Right cardiac atrium (tissue), 5 donors: ENCODE measurements at places on chromosomes 3 and 15. TPM values are rescaled to one million over a fixed set of nuclear protein-coding genes. Genes with fewer than 3 reads are reported as not detected.

- DNase-seq, result no peak
Observed at GRCh38 chr3:115330430-115330829, 183.3 kb upstream of the ZBTB20 start.

Gene TM6SF1
- 20.9 TPM for total RNA-seq

GRCh38 chr3:52874160-52874701 is 23.1 kb downstream of the STIMATE start:
- DNase-seq, result no peak

Gene ADGRG7
- total RNA-seq, result not detected

Gene DAZL
- total RNA-seq, result not detected

DNA sequence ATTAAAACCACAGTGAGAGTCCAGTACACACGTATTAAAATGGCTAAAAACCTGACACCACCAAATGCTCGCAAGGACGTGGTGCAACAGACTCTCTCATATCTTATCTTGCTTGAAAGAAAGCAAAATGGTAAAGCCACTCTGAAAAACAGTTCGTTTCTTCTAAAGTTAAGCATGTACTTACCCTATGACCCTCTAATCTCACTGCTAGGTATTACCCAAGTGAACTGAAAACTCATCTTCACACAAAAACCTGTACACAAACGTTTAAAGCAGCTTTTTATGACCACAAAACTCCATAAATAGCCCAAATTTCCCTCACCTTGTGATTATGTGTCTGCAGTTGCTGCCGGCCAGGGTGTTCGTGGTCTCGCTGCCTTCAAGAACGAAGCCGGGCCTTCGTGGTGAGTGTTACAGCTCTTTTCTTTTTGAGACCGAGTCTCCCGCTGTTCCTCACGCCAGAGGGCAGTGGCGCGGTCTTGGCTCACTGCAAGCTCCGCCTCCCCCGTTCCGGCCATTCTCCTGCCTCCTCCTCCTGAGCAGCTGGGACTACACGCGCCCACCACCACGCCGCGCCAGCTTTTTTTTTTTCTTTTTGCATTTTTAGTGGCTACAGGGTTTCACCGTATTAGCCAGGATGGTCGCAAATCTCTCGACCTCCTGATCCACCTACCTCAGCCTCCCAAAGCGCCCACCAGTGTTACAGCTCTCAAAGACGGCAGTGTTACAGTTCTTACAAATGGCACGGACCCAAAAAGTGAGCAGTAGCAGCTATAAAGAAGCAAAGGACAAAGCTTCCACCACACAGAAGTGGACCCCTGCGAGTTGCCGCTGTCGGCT is 165.4 kb downstream of the TJP1 start:
- DNase-seq, result no peak

DNA sequence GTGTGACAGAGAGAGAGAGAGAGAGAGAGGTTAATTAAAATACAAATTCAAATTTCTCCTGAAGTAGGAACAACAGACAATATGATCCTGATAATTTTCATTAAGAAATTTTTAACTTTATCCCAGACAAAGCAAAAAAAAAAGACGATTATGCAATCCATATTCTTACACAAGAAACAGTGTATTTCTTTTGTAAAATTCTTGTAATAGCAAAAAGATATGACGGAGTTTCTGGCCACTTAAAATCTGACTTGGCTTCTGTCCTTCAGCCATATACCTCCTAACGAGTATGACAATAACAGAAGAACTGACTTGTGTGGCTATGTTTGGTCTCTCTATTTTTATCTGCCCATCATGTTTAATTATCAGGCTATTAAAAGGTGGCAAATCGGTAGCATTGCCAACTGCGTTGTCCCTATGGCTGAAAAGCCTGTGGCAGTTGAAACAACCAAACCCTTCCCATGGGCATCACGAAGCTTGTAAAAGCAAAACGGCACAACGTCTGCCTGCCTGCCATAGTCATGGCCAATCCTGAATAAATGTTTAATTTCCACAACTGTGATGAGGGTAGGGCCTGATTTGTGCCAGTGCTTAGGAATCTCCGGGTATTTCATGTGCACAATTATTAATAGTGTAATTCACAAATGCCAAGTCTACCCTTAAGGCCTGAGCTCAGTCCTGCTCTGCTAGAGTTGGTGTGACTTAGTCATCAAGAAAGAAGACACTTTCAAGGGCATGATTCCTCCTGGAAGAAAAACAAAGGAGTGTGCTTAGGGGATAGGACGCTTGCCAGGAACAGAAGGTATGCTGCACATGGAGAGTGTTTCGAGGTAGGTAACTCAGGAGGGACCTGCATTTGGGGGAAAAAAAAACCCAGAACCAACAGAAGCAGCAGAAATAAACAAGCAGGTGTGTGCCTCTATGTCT is 1090.2 kb downstream of the FHIT start:
- peak; percentile 31 for DNase-seq

DNA sequence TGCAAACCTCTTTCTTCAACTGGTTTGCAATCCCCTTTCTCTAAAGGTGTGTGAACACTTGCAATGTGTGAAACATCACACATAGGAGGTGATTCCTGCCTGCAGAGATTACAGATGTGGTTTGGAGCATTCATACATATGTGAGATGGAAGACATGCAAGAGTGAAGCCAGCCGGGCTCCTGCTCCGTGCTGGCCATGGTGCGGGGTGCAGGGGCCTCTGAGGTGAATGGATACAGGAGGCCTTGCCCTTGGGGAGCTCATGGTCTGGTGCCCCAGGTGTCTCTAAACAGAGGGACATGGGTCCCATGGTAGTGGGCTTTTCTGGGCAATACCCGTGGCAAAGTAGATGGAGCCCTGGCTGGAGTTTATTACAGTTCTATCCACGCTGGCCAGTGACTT is 6.0 kb downstream of the SLC6A11 start:
- no peak for DNase-seq

Gene CPN2
- total RNA-seq, result not detected

GRCh38 chr15:65916664-65917406 is 47.5 kb downstream of the RAB11A start:
- peak; percentile 78 for DNase-seq

Gene ACTC1
- total RNA-seq, result 9,200 TPM

Gene GUCA1C
- total RNA-seq, result not detected

GRCh38 chr3:72529081-72529480 is 319.2 kb downstream of the SHQ1 start:
- no peak for DNase-seq

GRCh38 chr15:40233727-40234577 is 4.9 kb upstream of the PAK6 start:
- no peak for DNase-seq

GRCh38 chr3:133676336-133677118 is 14.8 kb upstream of the TOPBP1 start:
- DNase-seq, result no peak

GRCh38 chr3:186185194-186185787 is 76.4 kb upstream of the ETV5 start:
- DNase-seq, result no peak

DNA sequence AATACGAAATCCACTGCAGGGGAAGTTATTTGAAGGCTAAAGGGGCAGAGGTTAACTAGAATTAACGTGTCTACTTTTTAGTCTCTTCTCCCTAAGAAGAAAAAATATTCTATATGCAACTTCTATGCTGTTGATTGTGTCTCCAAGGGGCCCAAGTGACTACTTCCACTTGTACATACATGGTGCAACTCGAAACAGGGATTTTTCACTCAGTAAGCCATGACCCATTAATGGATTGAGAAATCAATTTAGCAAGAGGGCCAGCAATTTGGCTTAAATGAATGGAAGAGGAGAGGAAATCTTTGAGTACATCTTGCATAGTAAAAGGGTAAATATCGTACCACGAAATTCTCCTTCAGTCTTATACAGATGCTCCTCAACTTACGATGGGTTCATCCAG is 151.1 kb upstream of the HES1 start:
- DNase-seq, result no peak

Gene GRAMD2A
- total RNA-seq, result 0.48 TPM

Gene ZNF774
- 3.1 TPM for total RNA-seq

Gene TP63
- 0.57 TPM for total RNA-seq

DNA sequence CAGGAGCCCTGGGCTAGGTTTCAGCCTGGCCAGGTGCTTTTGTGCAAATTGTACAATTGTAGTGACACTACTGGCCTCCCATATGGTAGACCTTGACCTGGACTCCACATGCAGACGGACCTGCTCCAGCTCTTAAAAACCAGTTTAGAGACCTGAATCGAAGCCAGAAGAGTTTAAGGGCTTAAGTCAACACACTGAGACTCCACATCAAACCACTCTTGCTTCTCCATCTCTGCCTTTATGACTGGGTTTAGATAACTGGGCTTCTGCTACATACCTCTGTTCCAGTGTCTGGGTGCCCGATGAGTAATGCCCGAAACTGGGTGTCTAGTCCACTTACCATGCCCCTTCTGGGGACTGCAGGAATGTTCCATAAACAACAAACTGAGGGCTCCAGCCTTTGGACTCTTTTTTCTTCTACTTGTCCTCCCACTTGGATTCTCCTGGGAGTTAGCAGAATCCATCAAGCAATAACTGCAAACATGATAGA is 32.8 kb downstream of the TMEM212 start:
- DNase-seq, result no peak

DNA sequence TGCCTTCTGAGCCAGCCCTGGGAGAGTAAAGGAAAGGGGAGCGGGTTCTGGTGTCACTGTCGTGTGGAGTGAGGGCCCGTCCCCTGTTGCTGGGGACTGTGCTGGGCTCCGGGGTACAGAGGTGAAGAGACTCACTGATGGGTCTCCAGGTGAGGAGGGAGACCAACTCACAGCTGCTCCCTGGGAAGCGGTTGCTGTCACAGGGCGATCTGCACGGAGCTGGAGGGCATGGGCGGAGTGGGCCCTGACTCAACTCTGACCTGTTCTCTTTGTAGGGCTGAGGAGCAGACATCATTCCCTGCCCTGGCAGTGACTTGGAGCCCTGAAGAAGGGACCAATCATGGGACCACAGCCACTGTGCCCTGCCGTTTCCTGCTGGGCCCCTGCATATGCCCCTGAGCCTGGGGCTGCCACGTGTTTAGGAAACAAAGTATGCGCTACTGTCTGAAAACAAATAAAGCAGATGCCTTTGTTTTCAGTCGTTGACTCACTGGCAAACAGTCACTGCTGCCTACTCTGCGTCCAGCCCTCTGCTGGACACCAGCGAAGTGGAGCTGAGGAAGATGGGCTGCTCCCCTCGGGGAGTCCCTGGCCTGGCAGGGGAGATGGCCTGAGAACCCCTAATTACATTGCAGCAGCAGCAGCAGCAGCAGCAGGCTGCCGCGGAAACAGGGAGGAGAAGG is 22.9 kb upstream of the PLXNA1 start:
- no peak for DNase-seq

Gene CLDN16
- total RNA-seq, result not detected

- no peak for DNase-seq
Observed at GRCh38 chr3:13016721-13017255, 56.4 kb downstream of the IQSEC1 start.

GRCh38 chr15:71775856-71776255 is 34.5 kb upstream of the NR2E3 start:
- no peak for DNase-seq

- no peak for DNase-seq
Observed at GRCh38 chr3:64074060-64074459, 50.8 kb upstream of the PSMD6 start.

Gene GMPPB
- 18.0 TPM for total RNA-seq

GRCh38 chr3:36591959-36592358 is 172.4 kb downstream of the DCLK3 start:
- DNase-seq, result no peak

DNA sequence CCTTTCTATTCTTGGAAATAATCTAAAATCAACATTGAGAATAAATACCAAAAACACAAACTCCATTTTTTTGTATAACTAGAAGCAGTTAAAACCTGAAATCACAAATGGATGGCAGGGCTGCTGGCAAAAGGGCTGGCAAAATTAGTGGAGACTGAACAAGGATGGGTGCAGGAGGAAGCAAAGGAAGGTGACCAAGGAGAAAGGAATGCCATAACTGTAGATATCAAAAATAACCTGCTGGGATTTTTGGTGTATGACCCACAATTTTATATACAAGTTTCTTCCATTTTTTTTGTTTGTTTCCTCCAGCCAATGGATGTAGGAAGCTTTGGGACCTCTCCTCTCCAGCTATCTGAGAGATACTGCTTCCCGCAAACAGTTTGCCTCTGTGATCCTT is 12.7 kb downstream of the CFAP44 start:
- DNase-seq, result no peak

DNA sequence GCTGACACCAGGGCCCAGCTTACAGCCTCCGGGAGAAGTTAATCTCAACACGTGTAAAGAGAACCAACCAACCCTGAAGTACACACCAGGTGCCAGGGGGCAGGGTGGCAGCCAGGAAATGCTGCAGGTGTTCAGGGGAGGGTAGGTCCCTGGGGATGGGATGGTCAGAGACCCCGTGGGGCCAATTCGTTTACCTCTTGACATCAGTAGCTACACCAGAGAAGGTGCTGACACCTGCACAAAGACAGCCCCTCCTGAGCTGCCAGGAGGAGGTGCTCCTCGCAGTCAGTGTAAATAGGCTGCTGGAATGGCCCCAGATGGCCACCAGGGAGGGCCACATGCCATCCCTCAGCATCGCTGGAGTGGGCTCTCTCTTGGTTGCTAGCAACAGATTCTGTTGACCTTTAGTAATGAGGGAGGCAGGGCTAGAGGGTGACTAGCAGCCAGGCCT is 52.8 kb downstream of the CORO2B start:
- DNase-seq, result peak; percentile 64

DNA sequence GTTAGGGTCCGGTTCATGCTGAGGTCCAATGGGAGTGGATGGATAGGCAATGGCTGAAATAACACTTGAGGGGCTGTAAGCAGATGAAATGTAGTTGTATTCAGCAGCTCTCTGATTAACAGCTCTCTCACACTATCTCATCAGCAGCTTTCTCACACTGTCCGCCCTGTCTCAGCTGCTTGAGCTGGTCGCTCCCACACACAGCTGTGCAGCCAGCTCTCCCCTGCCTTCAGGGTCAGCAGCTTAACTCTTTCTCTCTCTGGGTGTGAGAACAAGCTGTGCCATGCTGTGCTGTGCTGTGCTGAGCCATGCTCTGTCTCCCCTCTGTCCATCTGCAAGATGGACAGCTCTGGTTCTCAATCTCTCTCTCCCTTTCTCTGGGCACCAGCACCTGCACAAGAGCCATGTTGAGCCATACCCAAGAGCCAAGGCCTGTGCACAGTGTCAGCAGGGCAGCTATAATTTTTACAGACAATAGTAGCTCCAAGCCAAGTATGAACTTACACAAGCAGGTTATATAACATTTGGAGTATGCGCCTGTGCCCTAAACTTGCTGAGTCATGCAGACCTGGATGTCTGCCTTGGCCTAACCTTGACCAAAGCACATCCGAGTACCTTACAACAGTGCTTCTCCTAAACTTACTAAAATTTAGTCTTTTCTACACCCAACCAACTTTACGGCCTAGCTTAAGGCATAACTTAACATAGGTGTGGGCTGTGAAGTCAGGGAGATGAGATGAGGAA is 291.3 kb upstream of the TRIM42 start:
- DNase-seq, result no peak

- DNase-seq, result no peak
Observed at GRCh38 chr15:81311752-81312464, 12.0 kb downstream of the STARD5 start.
